ENCODE measurements at places on chromosomes 2 and 18.
A peak's percentile ranks its signal among the peaks of the same experiment; 100 is the strongest.

- DNase-seq = no peak
These were observed 13.6 kb downstream of the OTX1 start for GRCh38 chr2:63064197-63064596.

GRCh38 chr18:22871809-22872525 lies 61.2 kb upstream of the RBBP8 start:
- DNase-seq = no peak

DNA sequence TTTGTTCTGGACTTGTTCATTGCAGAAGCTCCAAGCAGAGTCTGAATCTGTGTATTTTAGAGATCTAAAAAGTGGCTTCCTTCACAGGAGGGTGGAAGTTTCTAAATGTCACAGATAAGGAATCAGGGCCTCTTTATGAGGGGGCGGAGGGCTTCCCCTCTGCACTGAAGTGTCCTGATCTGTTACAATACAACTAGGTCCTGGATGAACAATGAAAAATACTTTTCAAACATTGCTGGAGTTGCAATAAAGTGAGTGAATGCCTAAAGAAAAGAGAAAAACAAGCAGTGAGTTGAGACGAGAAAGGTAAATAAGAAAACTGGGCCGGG lies 179.3 kb upstream of the HDAC4 start:
- DNase-seq = no peak

DNA sequence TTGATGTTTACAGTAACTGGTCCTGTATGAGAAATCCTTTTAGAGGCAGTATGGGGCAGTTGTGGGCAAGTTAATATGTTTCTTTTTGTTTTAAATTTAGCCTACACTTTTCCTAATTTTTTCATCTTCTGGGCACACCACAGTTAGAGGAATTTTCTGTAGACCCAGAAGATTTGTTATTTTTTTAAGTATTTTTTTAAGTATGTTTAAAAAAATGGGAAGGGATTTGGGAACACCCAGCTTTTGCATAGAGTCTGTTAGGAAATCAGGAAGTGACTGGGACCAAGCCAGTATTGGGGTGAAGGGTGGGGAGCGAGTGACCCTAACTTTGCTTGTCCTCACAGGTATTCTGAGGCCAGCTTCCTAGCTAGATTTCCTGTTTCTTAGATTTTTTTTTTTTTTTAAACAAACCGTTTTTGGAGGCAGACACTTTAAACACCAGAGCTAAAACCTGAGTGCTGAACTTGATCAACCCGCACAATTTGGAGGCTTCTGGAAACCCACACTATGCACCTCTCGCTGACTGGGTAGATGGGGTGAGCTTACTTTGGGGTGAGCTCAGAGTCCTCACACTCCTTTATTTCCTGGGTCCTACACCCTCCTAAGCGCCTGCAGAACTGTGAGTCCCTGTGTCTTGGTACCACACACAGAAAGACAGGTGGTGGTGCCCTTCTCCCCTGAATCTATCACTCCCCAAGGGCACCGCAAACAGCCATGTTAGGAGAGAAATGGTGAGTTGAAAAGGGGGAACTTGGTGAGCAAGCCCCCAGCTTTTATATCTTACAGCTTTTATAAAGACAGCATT lies 5.2 kb downstream of the GATA6 start:
- no peak for DNase-seq

GRCh38 chr2:46125798-46126197 lies 171.4 kb upstream of the EPAS1 start:
- no peak for DNase-seq

DNA sequence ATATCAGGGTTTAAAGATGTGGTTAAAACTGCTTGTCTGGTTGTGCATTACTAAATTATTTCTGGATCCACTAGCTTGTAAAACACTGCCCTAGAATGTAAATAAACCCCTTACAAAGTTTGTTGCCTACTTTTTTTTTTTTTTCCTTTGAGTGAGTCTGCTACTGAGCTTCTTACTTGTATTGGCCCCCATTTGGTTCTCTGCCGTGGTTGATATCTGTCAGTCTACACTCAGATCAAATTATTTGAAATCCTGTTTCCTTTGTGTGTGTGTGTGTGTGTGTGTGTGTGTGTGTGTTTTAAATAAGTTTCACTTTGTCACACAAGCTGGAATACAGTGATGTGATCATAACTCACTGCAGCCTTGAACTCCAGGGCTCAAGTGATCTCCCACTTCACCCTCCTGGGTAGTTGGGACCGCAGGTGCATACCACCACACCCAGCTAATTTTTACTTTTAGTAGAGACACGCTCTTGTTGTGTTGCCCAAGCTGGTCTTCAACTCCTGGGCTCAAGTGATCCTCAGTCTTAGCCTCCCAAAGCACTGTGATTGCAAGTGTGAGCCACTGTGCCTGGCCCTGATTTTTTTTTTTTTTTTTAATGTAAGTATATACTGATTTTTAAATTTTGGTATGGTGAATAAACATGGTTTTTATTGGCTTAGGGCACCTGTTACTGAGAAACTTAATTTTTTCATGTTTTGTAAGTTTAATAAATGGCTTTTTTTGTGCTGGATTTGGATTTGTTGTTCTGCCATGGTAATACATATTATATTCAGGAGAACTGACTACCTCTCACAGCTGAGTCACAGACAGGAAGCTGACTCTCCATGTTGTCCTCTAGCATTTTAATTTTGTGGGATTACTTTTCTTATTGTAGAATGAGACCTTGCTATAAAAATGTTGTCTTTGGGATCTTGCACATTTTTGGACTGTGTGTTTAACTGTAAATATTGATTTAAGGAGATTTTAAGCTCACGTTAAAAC lies 48.5 kb downstream of the MAP4K4 start:
- no peak for DNase-seq

DNA sequence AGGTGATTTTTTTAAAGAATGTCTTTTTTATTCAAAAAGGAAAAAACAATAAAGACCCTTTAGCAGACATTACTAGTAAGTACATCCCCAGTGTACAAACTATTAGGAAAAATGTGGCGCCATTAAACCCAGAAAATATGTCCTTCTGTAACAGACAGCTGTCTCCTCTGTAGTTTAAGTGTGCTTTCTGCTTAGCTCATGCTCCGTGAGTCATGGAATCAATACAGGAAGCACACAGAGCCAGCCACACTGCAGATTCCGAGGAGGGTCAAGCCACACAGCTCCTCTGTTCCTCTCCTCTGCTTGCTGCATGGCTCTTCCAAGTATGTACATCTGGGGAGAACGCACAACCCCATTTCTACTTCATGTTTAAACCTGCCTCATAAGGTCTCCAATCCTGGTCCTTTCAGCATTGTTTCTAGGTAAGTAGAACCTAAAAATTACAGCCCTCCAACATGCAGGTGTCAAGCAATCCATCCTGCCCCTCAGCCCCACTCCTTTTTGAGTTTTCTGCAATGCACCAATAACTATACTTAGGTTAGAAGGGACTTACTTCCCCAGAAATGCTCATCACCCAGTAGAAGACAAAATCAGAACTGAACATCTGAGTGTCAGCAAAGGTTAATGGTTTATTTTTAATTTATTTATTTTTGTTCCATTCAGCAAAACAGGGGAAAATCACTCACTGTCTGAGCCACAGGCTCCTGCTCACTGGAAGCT lies 37.5 kb downstream of the ACVR1 start:
- no peak for DNase-seq

DNA sequence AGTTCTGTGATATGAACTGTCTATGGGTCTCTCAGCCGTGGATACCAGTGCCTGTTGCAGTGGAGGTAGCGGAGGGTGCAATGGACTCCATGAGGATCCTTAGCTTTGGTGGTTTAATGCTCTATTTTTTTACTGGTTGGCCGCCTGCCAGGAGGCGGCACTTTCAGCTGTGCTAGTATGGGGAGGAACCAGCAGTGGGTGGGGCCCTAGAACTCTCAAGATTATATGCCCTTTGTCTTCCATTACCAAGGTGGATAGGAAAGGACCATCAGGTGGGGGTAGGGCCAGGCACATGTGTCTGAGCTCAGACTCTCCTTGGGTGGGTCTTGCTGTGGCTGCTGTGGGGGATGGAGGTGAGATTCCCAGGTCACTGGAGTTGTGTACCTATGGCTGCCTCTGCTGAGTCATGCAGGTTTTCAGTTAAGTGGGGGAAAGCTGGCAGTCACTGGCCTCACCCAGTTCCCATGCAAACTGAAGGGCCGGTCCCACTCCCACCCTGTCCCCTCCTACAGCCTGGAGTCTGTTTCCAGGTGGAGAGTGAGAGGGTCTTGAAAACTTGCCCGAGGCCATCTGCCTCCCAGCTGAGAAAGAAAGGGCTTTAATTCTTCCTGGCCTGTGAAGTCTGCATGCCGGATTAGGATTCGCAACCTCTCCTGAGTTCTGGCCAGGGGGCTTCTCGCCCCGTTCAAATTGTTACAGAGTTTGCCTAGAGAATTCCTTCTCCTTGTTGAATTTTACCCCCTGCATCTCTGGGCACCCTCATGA lies 14.5 kb downstream of the KCNS3 start:
- no peak for DNase-seq

- no peak for DNase-seq
These were observed 182.4 kb downstream of the CDH2 start for GRCh38 chr18:27994571-27994970.

DNA sequence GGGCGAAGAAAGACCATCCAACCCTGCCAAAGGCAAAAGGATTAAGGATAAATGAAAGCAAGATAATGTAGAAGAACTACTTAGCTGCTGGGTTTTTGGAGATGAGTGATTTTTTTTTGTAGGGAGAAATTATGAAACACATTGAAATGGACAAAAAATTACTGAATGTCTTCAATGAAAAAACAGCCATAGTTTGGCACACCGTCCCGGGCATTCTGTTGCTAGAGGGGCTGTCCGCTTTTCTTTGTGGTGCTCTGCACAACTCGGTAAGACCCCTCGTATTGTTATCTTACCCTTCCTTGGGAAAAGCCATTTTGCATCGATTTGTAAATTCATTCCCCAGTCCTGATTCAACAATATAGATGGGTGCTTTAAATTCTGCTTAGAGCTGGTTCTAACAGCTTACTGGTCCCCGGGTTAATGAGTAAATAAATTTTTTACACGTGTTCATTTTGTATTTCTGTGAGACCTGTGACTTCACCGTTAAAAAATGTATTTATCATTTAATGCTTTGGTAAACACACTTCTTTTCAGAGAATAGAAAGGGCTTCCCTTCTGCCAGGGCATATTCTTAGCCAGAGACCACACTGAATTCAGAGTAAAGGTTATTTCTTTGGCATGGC lies 912 bp upstream of the LAPTM4A start:
- no peak for DNase-seq

- DNase-seq = peak; percentile 28
These were observed 30.8 kb downstream of the C18orf54 start for GRCh38 chr18:54388203-54389142.

DNA sequence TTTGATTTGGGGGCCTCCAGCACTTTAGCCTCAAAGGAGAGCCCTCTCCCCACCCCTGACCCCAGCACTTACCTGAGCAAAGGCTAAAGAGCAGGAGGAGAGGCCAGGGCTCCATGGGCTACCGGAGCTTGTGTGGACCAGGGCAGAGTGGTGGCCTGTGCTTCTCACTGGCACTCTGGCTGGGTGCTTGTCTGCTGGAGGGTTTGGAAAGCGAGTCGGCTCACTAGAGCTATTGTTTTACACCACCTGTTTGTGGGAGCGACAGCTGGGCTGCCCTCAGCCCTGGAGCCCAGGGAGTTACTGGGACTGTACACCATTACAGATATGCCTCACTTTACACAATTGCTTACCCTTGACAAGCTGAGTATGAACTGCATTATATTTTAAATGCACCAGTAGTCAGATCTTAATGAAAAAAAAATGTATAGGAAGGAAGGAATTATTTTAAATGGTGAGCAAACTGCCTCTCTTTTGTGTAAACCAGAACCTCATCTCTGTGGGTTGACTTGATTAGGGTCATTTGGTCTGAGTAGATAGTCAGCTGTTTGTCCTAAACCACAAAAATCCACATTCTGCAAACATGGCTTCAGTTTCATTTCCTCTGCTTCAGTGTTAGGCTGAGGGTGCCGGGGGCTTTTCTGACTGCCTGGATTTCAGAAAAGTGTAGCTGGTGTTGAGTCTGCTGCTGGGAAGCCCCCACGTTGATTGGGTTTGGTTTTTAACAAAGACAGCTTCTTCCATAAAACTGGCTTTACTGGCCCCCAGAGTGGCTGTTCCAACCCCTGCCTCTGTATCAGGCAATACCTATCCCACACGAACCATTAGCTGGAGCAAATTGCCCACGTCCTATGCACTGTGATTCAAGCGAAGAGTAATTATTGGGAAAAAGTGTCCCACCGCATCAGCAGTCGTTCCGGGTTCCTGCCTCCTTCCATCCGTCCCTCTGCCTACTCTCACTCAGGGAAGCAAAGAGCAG lies at the start of gene CHRNA1:
Gene CHRNA1 (minus strand): TSS at position 193 of the 976 bp plus-strand sequence. CDS start 78 bp downstream, at position 115.
- DNase-seq = no peak

- no peak for DNase-seq
These were observed 387.1 kb downstream of the RND3 start for GRCh38 chr2:150100336-150100735.

GRCh38 chr2:33018271-33018670 lies 71.5 kb downstream of the LTBP1 start:
- DNase-seq = no peak

DNA sequence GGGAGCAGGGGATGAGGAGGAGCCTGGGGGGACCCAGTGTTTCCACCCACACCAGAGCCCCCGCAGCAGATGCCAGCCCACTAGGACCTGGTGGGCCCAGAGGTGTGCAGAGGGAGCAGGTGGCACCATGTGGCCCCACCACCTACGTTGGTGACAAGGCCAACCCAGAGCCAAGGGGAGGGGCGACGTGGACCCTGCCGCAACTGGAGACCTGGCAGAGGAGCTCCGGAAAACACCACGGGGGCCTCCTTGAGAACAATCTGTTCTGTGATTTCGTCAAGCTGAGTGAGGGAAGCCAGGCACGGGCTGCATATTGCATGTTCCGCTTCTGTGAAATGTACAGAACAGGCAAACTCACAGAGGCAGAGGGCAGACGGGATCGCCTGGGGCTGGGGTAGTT lies 49.1 kb upstream of the GPC1 start:
- DNase-seq = no peak

- DNase-seq = no peak
These were observed 215.5 kb downstream of the XIRP2 start for GRCh38 chr2:167103757-167104133.

DNA sequence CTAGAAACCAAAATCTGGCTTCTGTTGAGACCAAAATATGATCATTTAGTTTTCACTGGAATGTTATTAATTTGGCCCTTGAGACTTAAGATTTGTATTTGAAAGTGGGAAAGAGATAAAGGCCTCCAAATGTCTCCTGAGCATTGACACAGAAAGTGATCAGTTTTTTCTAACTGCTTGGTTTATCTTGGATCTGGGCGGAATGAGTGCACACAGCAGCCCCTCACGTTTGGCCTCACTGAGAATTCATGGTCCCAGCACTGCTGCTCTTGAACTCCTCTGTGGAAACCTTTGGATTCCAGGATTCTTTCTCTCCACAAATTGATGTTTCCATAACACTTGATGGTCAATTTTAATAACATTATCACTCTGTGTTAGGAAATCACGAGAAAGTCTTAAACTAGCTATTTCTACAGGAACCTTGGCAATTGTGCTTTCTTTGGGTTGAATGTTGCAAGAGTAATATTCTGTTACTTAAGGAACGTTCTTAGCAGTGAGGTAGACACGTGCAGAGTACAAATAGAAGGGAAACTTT lies 180.3 kb upstream of the BCL2L11 start:
- DNase-seq = no peak

DNA sequence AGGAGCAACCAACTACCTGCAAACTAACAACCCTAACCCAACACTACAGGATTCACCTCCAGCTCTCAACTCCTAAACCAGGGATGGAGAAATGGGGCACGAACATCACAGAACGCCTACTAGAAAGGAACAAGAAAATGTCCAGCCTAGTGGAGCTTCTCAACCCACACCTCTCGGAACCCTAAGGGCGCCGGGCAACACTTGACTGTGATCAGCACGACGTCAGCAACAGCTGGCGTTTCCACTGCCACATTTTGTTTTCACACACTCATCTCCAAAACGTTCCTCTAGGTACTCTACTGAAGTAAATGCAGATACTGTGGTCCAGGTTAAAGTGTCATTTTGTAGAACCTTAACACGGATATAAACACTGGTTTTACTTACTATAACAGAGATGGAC lies 4.2 kb downstream of the RNASEH1 start:
- no peak for DNase-seq

All from GM19239 (cell line).